Hepatic stellate cell (primary cell): ENCODE measurements at places on chromosomes 2 and 18.

GRCh38 chr18:57806978-57807285 lies 3.8 kb upstream of the ATP8B1 start:
- DNase-seq: peak; percentile 72

- DNase-seq: peak; percentile 14
These were observed 239.1 kb downstream of the KCNS3 start for GRCh38 chr2:18117592-18117991.

- DNase-seq: no peak
These were observed 302.4 kb downstream of the PLCL1 start for GRCh38 chr2:198106621-198107385.

DNA sequence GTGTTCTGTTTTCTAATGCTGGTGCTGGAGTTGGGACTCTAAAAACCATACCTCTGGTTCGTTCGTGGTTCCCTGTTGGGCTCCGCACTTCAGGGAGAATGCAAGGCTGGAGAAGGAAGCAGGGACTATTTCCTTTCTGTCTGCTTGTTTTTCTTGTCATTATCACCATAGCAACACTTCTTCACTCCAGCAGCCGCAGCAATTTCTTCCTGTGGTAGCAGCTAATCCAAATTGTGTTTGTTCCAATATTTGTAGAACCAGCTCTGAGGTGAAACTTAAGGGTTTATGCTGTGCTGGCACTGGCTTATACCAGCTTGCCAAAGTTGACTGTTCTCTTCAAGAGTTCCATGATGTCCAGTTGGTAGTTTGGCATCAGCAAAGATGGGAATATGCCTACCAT lies 301.4 kb upstream of the SYT4 start:
- no peak for DNase-seq

DNA sequence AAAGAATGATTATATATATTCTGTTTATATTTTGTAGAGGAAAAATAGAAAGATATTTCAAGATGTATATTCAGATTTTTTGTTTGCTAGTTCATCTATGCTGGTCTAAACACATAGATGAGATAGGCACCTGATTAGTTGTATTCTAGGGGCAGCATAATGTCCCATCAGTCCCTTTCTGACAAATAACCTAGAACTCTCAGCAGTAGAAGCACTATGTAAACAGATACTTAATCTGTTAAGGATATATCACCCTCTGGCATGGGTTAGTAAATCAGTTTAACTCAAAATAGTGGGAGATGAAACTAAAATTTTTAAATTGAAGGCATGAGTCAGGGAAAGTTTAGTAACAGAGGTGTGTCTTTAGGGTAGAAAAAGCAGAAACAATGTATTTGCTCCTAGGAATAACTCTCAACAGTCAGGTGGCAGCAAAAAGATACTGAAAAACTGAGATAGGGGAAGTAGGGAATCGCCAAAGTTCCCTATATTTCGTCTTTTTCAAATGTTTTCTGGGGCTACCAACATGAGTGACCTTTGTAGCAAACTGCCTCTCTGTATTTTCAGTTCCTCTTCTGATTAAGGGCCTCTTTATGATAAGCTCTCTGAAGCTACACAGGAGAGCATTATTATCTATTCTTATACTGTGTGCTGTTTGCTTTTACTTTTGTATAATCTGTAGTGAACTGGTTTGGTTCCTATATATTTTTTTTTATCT lies 5.7 kb downstream of the PPP1R1C start:
- DNase-seq: no peak

GRCh38 chr2:210007895-210008294 lies 5.5 kb downstream of the RPE start:
- DNase-seq: no peak

DNA sequence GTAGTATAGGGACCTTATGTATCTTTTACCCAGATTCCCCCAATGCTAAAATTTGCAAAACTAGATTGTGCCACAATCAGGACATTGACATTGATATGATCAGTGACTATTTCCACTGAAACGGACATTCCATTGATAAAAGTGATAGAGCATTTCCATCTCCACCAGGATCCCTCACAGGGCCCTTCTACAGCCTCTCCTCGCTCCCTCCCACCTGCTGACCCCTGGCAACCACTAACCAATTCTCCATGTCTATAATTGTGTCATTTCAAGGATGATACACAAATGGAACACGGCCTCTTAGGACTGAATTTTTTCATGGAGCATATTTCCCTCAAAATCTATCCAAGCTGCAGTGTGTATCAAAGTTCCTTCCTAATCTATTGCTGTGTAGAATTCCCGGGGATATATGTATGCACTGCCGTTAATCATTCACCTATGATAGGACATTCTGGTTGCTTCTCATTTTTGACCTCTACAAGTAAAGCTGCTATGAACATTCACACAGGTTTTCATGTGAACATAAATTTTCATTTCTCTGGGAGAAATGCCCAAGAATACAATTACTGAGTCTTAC lies 67.3 kb downstream of the UXS1 start:
- DNase-seq: no peak

DNA sequence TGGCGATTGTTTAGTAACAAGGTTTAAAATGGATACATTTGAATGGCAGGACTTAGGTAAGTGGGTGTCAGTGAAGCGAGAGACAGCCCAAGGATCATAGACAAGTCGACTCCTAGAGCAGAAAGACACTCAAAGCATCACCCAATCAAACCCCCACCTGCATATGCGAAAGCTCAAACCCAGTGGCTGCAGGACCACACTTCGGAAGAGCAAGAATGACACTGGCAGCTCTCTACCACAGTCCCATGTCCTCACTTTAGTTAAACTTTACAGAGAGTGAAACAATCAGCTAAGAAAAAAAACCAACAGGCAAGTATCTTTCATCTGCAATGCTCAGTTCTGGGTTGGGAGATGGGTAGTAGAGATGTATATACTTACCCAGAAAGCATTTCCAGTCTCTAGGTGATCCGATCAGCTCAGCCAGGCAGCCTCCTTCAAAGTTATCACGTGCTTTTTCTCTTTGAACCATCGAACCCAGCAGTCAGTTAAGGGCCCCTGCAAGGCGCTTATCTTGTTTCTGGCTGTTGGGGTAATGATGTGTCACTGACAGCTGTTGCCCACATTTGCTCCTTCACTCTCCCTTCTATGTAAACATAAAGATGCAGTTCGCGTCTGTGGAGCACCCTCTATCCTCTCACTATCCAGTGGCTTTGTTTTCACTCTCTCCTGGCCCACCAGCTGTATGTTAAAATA lies 357.5 kb upstream of the ID2 start:
- no peak for DNase-seq

DNA sequence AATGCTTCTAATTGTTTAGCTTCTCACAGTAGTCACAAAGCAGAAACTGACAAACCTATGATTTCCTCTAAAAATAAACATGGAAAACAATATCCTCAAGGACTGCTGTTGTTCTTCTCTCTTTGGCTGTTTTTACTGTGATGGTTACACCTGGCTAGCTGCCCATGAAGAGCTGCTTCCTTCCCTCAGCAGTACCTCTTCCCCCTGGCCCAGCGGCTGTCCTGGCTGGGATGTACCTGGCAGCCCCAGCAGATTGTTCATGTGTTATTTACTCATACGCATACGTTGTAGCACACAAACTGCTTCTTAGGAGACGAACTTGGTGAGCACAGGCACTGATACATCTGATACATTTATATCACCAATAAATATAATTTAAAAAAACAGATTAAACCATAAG lies 27.4 kb downstream of the NEMP2 start:
- no peak for DNase-seq

GRCh38 chr2:230668184-230668938 lies 44.3 kb upstream of the CAB39 start:
- DNase-seq: no peak

GRCh38 chr2:48482769-48483168 lies 47.2 kb upstream of the STON1 start:
- no peak for DNase-seq

- peak; percentile 67 for DNase-seq
These were observed 126.0 kb downstream of the OSBPL1A start for GRCh38 chr18:24271381-24272228.

- no peak for DNase-seq
These were observed 64.9 kb downstream of the HS1BP3 start for GRCh38 chr2:20585710-20586594.

DNA sequence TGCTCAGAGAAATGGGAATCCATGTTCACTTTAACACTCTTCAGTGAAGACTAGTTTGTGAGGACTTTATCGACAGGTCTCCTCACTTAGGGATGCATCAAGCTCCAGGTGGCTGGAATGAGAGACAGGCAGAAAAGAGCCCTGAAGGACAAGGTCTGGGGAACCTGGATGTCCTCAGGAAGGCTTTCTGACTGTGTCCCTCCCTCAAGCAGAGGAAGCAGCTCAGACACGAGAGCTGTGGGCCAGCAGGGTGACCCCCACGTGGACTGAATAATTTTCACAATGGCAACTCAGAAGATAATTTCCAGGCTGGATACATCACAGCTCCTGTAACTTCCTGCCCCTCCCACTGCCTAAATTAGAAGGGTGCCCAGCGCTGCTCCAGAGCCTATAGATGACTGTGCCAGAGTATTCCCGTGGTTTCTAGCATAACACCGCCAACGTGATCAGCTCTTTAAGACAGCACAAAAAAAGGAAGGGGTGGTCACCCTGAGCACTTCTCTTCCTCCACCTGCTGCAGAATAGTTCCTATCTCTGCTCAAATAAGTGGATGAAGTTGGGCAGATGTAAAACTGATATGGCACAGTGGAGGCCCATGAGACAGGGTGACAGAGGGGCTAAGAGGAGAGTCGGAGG lies 25.7 kb upstream of the NCK2 start:
- no peak for DNase-seq

DNA sequence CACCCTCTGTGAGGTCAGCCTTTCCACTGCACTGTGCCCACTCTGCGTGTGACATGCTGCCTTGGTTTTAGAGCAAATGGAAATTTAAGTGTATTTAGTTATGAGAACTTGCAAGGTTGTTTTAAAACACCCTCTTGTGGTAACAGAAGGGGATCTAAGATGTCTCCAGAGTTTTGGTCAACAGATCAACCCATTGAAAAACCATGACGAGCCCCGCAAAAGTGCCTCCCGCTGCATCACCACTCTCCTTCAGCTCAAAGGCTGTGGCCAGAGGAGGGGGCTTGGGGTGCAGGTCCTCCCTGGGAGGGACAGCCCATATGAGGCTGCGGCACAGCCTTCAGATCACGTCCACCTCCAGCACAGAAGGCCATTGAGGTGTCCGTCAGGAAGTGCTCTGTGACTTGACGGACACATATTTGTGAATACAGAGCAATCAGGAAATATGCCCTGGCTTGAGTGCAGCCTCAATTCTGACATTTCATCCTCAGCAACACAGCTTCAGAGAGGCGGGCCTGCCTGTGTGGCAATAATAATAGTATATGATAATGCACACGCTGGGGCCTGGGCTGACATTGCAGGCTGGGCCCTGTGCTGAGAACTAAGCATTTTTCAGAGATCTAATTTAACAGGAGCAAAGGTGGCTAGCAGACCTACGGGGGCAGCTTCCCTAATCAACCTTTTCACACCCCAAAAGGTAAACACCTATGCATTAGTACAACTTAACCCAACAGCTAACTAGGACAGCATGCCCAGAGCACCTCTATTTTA lies 213.9 kb downstream of the ANAPC1 start:
- DNase-seq: no peak

DNA sequence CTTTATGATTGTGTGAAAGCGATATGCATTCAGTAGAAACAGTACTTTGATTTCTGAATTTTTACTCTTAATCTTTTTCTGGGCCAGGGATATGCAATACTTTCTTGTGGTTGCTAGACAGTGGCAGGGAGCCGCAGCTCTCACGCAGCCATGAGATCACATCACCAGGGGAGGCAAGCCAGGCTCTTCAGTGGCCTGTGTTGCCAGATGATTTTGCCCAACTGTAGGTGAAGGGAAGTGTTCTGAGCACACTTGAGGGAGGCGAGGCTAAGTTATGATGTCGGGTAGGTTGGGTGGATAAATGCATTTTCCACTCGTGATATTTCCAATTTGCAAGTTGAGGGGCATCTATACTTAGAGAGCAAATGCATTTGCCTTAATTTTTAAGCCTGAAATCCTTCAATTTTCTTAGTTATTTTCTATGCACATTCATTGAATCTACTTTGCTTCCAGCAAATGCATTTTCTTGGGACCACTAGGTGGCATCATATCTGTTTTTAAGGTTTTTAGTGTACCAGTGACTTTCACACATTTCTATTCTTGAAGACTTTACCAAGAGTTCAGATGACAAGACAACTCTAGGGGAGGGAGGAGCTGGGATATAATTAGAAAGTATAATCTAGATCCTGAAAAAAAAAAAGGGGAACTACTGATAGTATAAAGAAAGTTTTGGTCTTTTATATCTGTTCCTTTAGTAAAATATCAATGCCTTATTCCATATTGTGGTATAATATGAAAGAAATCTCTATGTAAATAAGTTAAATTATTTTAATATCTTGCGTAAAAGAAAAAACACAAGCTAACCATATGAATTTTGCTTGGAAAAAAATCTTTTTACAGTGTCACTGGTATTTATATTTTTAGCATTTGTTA lies 643.3 kb downstream of the SOCS6 start:
- no peak for DNase-seq

GRCh38 chr2:142857256-142858164 lies 20.0 kb upstream of the KYNU start:
- no peak for DNase-seq

DNA sequence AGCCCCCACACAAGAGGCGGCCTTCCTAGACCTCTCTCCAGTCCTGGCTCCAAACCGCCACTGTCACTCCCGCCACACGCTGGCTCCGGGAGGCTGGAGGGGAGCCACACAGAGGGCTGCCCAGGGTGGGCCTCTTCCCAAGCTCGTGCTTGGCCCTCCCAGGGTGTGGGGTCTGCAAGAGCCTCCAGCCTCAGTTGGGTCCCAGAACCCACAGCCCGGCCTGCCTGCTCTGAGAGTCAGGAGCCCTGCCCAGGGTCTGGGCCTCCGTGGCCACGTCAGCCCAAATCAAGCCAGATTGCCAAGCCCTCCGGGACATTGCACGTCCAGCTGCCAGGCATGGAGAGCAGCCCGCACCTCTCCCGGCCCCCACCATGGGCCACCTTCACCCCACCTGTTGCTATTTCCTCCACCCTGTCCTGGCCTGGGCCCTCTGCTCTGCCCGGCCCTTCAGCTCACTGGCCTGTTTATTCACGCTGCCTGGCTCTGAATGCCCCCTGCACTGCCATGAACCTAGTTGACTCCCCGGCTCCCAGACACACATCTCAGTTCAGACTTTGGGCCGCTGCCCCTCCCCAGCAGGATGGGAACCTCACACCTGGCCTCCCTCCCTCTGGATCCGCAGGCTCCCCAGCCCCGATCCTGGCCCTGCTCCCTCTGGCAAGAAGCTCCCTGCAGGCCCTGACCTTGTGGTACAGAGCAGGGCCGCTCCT lies 61.0 kb downstream of the BIN1 start:
- DNase-seq: no peak
